CD14-positive monocyte (primary cell): ENCODE measurements at places on chromosomes 1 and 21.

- no peak for DNase-seq
Observed at GRCh38 chr1:192342842-192343241, 26.1 kb downstream of the RGS21 start.

- DNase-seq = no peak
Observed at GRCh38 chr1:205144751-205145150, 23.0 kb upstream of the RBBP5 start.

DNA sequence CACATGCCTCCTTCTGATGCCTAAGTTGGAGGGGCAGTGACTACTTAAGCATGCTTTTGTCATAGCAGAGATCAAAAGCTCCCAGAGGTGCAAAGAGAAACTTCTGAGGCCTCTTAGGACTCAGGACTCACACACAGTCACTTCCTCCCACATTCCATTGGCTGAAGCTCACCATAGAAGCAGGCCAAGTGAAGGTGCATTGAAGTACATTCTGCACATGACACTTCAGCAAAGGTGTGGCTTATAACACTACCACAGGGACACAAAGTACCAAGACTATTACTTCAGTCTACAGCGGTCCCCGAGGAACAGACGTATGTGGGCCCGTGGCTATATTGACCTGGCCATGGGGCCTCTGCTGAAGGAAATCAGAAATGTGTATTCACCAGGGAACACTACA lies 2.5 kb upstream of the POGK start:
- no peak for DNase-seq

DNA sequence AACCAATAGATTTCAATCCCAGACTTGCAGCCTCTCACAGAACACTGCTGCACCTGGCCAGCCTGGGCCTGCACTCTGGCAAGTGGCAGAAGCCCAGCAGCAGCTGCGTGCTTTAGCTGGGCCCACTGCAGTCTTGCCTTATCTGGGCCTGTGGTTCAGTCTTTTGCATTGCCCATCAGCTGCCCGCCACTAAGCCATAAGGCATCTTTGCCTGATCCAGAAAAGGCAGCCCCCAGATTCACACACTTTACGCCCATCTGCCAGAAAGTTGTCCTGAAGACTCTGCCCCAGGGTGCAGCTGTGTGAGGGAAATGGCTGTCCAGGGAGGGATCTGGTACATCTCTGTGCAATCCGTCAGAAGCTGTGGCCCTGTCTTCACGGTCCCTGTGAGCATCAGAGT lies 217.0 kb downstream of the DNAH14 start:
- no peak for DNase-seq

GRCh38 chr1:94271373-94271772 lies 34.0 kb upstream of the ARHGAP29 start:
- no peak for DNase-seq

- no peak for DNase-seq
Observed at GRCh38 chr1:237811633-237812032, 79.1 kb downstream of the ZP4 start.

DNA sequence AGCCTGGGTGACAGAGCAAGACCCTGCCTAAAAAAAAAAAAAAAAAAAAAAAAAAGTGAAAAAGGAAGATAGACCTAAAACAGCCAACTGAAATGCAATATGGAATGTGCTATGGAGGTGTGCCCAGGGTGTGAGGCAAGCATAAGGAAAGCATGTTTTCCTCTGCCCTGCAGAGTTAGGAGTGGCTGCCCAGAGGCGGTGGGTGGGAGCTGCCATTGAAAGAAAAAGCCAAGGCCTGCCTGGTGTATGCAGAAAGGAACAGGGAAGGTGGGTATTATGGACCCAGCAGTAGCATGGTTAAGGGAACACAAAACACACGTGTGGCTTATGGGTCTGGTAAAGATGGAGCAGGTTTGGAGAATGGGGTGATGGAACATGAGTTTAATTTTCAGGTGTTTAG lies 8.9 kb downstream of the CD244 start:
- no peak for DNase-seq
